NCI-H526 (cell line): ENCODE measurements at places on chromosomes 3 and 15.
A peak's percentile ranks its signal among the peaks of the same experiment; 100 is the strongest.

DNA sequence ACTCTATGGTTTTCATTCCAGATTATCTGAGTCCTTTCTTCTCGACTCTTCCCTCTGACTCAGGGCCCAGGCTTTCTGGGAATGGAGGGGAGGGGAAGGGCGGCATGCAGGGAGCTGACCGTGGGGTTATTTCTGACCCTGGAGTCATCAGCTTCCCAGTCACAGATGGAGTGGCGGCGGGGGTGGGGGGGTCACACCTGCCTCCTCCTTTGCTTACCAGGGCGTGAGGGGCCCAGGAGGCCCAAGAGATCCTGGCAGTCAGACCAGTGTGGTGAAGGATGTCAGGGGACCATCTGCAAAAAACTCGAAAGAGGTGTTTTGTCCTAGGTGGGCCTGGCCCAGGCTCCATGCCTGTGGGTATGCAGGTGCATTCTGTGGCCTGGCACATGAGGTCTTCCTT, 996 bp upstream of the XIRP1 start:
- no peak for DNase-seq

DNA sequence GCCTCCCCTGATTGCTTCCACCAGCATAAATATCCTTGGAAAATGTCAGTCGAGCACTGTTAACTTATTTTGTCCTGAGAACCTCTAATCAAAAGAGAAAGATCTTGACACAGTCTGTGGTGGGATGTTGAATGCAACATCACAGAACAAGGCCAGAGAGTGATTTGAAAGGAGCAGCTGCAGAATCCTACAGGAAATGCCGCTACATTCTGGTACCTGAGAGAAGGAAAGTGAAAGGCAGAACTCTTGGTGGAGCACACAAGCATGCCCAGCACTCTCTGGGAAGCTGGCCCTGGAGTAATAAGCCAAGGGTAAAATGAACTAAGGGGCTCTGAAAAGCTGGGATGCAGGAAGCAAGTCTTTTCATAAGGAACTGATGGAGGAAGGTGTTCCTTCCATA, 75.8 kb downstream of the CBLB start:
- DNase-seq: no peak

DNA sequence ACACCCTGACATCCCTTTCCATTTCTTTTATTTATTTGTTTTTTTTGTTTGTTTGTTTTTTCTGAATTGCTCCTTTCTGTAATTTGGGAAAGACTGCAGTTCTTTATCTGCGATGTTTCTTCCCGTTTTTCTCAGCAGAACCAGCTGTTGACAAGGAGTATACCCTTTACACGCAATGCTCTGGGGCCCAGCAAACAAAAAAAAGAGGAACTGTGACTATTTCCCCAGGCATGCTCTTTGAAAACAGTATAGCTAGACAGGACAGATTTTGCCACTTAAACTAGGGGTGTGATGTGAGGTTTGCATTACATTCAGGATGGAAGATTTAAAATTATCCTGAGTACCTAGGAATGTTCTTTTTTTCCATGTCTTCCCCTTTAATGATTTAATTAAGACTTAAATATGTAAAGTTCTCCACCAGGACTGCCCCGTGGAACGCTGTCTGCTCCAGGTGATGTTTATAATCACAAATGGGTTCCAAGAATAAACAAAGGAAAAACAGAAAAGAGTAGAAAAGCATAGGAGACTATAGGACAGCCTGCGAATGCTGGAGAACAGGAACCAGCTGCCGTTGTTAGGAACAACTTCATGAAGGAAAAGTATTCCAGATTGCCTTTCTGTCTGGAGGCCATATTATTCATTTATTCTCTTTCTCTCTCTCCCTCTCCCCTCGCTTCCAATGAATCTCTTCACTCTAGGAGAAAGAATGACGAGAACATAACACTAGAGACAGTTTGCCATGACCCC, 43.3 kb downstream of the TGFBR2 start:
- DNase-seq: no peak

DNA sequence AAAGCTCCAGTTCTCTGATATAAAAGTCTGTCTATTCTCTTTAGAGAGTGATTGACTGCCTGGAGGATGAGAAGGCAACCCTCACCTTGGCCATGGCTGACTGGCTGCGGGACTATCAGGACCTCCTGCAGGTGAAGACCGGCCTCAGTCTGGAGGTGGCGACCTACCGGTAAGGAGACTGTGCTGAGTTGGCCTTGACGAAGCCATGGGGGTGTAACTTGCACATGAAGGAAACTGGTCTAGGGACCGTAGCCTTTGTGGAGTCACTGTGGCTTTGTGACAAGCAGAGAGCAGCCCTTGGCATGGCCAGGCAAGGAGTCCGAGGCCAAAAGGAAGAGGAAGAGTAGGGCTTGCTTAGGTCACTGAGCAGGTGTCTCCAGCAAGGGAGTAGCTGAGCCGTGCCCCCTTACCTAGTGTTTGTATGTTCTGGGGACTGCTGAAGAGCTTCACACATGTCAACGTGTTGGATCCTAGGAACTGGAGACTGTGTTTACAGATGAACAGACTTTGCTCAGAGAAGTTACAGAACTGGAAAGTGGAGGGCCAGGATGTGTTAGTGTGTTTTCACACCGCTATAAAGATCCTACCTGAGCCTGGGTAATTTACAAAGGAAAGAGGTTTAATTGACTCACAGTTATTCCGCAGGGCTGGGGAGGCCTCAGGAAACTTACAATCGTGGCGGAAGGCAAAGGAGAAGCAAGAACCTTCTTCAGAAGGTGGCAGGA, 8.8 kb downstream of the SYNM start:
- DNase-seq: no peak

DNA sequence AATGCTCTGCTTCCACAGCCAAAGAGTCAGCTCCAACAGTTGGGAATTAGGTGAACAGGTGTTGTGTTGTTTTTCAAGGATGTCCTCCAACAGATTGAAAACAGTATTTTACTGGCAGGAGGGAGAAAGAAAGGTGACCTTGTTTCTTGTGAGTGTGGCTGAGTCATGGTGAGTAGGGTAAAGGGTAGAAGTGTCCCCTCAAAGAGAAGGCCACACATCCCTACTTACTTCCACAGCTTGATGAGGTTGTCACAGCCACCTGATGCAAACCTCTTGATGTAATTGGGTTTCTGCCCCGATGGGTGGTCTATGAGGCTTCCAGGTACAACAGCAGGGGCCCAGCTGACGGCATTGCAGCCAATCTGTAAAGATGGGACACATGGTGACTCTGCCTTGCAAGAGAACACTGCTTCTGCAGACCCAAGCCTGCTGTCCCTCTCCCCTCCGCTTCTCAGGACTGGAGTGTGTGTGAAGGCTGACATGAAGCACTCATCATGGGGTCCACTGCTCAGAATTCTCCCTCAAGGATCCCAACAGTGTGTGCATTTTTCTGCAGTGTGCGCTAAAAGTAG, 12.7 kb upstream of the GHRL start:
- DNase-seq: no peak

DNA sequence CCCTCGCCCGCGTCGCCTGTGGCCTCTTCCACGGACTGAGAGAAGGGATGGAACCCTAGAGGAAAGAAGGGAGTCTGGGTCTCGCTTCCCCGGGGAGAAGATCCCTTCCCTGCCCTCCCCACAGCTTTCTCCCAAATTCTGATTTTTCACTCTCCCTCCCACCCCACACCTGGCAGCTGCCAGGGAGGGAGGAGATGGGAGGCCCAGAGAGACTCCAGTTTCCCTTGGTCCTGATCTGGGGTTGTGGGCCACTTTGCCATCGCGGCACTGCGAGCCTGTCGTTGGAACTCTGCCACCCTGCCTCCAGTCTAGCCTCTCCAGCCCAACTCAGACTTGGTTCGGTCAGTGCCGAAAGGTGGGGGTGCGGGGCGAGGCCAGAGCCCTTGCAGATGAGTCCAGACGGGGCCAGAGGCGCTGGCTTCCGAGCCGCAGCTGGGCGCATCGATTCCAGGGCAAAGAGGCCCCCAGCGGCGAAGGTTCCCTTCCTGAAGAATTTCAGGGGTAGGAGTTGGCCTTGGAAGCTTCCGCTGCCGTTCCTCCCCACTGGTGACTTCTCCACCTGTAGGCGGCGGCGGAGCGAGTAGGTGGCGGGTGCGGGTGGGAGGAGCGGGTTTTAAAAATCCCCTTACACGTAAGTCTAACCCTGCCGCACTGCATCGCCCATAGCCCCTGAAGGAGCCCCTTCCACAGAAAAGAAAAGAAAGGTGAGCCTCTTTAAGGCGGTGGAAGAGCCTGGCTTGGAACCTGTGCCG, 5.2 kb downstream of the WNT5A start:
- no peak for DNase-seq

DNA sequence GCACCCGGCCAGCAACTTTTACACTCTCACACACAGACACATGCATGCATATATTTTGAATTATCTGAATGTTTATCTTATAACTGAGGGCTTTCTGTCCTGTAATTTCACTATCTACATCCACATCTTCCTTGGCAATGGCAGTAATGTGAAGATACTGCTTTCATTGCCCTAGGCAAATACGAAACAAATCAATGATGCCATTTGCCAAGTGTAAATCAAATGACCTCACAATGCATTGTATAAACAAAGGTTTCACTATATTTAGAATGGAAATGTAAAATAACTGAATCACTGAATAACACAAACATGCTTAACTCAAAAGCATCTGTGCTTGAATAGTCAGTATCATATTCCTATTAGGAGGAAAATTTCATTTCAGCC, 455.6 kb downstream of the TBL1XR1 start:
- DNase-seq: peak; percentile 88

GRCh38 chr3:64221571-64222257, 3.6 kb downstream of the PRICKLE2 start:
- no peak for DNase-seq

- DNase-seq: no peak
Observed at GRCh38 chr3:100097919-100098783, 16.1 kb downstream of the FILIP1L start.

DNA sequence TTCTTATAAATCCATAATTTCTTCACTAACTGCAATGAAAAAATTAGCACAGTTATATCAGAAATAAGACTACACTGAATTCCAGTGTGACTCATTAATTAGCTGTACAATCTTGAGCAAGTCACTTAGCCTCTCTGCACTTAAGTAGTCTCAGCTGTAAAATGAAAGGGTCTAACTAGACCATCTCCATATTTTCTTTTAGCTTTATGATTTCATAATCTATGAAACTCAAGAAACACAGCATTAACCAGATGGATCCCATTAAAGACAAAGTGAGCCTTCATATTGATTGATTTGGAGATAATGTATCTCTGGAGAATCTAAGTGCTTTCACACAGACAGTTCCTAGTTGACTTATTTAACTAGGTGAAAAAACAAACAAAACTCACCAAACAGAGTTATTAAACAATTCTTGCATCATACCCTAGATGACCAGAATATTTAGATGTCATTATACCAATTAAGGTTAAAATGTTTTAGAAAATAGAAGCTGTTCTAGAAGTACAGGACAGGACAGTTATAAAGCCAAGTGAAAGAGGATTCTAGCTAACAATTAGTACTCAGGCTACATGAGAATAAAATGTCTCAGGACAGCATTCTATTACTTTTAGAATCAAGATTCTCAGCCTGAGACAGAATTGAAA, 11.2 kb downstream of the CSNK1G1 start:
- DNase-seq: no peak

DNA sequence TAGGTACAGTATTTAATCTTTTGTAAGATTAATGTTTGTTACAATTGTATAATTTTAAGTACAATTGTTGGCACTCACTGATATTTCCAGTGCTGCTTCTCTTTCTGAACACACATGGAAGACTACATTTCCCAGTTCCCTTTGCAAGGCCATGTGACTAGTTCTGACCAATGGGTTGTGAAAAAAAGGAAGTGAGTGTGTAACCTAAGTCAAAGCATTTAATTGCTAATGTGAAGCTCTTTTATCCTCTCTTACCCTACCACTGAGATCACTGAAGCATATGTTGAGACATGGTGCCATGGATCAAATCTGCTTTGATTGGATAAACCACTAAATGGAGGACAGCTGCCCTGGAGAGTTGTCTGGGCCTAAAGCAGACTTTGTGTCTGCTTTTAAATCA, 83.9 kb upstream of the PLXND1 start:
- DNase-seq: peak; percentile 70

- no peak for DNase-seq
Observed at GRCh38 chr3:10627884-10628572, 122.6 kb upstream of the ATP2B2 start.

GRCh38 chr3:161851941-161852566, 355.4 kb downstream of the OTOL1 start:
- peak; percentile 49 for DNase-seq

DNA sequence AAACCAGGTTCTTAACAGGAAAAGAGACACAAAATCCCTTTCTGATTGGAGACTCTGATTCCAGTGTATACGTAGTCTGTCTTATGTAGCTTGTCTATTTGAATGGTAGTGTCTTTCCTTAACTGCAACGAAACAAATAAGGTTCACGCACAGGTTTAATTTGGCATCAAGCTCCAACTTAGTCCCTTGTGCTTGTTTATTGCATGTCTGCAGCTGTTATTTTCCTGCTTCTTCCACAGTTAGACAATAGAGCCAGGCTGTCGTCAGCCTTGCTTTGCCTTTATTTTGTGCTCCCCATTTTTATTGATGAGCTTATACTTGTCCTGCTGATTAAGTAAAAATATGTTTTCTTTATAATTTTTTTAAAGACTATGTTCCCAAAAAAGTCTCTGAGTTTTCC, 152.7 kb upstream of the CDIN1 start:
- no peak for DNase-seq
